T-helper 2 cell treated with Interferon-gamma antibody and Interleukin-4, amounts not matched to agents 100 ng/mL and 5 ng/mL, for 36 hours (primary cell): ENCODE measurements at places on chromosomes 3 and 15. TPM values are rescaled to one million over a fixed set of nuclear protein-coding genes. Genes with fewer than 3 reads are reported as not detected.

Gene FRMD4B
- 19.9 and 20.9 TPM in 2 replicates for total RNA-seq

Gene MST1R
- total RNA-seq, result 2.1 and 3.2 TPM in 2 replicates

Gene SOX2
- not detected in 2 replicates for total RNA-seq

Gene DHX36
- total RNA-seq, result 71.1 and 81.9 TPM in 2 replicates

Gene TLR9
- 0.25 TPM in 1 of 2 replicates, not detected in the other for total RNA-seq

Gene PLCL2
- total RNA-seq, result 40.4 and 41.1 TPM in 2 replicates

Gene SGO1
- total RNA-seq, result 29.7 and 30.5 TPM in 2 replicates

Gene TPRG1
- total RNA-seq, result 27.6 and 29.5 TPM in 2 replicates

Gene SH3GL3
- total RNA-seq, result not detected in 2 replicates

Gene POLG
- total RNA-seq, result 105 and 113 TPM in 2 replicates

Gene DIPK2A
- total RNA-seq, result 19.9 and 21.9 TPM in 2 replicates
